ENCODE measurements at places on chromosomes 11 and 22.

DNA sequence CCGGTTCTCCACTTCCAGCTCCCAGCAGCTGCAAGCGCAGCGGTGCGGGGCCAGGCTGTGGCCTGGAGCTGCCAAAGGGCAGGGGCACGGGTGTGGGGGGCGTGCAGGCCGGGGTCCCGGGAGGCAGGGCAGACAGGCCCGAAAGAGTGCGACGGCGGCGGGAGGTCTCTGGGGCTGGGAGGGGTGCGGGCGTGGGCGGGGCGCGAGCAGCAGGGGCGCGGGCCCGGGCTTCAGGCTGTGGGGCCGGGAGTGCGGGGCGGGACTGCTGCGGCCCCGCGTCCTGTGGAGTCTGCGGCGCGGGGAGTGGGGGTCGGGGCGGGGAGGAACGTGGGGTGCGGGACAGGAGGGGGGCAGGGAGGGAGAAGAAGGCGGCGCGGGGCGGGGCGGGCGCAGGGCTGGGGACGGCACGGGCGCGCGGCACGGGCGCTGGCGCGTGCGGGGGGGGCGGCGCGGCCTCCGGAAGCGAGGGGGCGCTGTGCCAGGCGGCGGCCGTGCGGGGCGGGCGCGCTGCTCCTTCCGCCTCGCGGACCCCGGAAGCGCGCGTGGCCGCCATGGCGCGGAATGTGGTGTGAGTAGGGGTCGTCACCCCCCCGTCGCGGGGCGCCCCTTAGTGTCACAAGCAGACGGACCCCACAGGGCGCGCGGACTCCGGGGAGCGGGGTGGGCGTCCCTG, at the start of gene MRPL23:
Gene MRPL23 (plus strand): TSS at position 521 of the 673 bp plus-strand sequence. CDS start 31 bp downstream, at position 552.
- DNase-seq = no peak

DNA sequence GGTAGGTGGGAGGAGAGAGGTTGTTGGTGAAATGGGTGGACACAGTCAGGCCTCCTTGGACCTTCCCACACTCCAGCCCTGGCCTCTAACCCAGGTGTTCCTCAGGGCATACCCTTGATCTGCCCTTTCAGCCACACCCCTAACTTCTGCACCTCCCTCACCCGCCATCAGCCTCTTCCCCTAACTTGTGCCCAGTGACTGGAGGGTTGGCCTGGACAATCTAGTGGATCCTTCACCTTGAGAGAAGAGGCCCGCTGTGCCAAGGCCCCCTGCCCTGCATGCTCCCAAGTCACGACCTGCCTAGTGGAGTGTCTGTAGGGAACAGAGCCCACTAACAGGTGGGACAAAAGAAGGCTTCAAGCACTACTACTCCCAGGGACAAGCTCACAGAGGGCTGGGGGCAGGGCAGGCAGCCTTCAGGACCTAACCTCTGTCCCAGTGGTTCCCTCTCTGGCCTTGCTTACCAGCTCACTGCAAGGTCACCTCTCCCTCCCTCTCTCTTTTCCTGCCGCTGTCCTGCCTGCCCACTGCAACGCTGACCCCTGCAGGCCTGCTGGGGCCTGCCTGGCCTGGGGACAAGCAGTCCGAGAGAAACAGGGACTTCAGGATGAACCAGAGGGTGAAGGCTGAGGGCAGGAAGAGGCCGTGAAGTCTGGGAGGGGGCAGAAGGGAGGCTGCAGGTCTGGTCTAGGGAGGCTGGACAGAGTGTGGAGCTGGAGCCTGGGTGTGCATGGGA, 3.3 kb downstream of the SYT7 start:
- DNase-seq = peak; percentile 25

GRCh38 chr11:77091146-77091940, 11.3 kb upstream of the OMP start:
- DNase-seq = peak; percentile 77

GRCh38 chr11:120554766-120555432, 43.4 kb downstream of the GRIK4 start:
- no peak for DNase-seq

GRCh38 chr22:49838771-49839717, 11.4 kb upstream of the BRD1 start:
- no peak for DNase-seq

- no peak for DNase-seq
Measured at GRCh38 chr11:59573216-59573615, 42.4 kb downstream of the OSBP start.

DNA sequence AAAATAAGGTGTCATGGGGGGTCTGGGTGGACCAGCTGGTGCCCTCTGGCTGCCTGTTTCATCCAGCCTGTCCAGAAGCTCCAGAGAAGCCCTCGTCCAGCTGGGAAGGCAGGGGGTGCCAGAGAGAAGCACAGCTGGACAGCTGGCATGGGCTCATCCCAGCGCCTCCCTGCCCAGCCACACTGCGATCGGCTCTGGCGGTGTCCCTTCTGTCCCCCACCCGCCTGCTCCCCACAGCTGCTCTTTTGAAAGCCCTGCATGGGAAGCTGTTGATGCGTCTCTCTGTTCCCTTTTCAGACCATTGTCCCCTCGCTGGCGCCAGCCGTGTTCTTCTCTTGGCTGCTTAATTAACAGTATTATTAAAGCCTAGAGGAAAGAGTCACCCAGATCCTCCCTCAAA, 86.5 kb downstream of the MN1 start:
- peak; percentile 12 for DNase-seq

GRCh38 chr11:3892156-3892555, 36.7 kb downstream of the STIM1 start:
- DNase-seq = no peak

- DNase-seq = no peak
Measured at GRCh38 chr11:3119141-3119821, 45.8 kb downstream of the OSBPL5 start.

- DNase-seq = no peak
Measured at GRCh38 chr11:130554241-130555055, 106.0 kb downstream of the ADAMTS15 start.

- DNase-seq = no peak
Measured at GRCh38 chr22:26429458-26430286, 612 bp downstream of the ASPHD2 start.

- DNase-seq = no peak
Measured at GRCh38 chr11:44571871-44572270, 6.4 kb downstream of the CD82 start.

DNA sequence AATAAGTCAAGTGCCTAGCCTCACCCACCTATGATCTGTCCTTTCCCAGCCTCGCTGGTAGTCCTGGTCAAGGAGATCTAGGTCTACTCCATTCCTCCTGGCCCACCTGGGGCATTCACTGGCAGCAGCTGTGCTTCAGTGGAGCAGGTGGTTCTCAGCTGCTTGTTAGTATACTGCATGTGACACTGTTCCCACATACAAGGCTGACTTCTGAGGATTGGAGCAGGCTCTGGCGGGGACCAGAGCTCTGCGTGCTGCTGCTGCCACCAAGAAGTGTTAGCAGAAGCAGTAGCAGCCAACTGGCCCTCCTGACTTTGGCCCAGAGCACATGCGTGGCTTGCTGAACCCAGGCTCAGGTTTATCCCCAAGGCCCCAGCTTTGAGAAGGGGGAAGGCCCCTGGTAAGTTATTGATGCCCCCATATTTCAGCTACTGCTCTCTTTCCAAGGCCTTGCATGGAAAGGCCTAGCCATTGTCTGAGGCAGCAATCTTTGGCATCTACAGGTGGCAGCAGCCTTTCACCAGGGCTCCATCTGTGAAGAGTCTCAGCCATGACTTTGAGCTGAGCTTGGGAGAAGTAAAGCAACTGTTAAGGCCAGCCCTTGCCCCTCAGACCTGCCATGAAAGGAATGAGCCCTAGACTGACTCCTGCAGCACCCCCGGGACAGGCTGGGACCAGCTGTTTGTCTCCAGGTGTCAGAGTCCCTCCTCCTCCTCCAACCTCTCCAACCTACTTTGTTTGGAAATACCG, 26.5 kb downstream of the ARHGAP1 start:
- no peak for DNase-seq

DNA sequence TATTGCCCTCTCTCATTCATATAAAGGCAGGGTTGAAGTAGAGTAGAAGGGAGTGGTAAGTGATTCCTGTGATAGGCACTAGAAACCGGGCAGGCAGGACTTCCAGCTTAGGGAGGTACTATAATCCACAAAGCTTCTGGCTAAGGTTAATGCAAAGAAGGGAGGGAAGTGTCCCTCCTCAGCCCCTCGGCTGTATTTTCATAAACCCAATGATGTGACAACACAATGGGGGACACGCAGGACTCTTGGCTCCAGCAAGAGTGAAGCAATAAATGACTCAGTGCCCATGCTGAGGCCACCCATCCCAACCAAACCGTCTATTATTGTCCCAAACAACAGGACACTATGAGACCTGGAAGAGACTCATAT, 90.7 kb downstream of the ETS1 start:
- no peak for DNase-seq

GRCh38 chr11:75491465-75491864, 34.3 kb downstream of the GDPD5 start:
- no peak for DNase-seq

GRCh38 chr11:6587360-6587953, 16.0 kb downstream of the RRP8 start:
- DNase-seq = no peak

DNA sequence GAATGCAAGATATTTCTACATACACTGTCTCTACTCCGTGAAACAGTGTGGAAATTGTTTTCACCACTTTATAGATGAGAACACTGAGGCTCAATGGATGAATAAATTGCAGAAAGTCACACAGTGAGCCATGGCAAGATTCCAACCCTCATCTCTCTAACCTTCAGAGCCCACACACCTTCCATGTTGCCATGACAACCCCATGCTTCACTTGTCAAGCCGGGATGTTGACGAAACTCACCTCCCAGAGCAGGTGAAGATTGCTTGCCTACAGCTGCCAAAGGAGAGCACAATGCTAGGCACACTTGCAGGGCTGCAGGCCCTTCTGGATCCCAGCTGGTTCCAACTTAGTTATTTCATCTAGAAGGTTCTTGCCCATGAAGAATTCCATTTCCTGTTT, 71.4 kb upstream of the SEZ6L start:
- DNase-seq = no peak

- peak; percentile 56 for DNase-seq
Measured at GRCh38 chr22:28594797-28595462, 84.7 kb downstream of the TTC28 start.

GRCh38 chr11:78337554-78337924, 80.1 kb downstream of the GAB2 start:
- no peak for DNase-seq

DNA sequence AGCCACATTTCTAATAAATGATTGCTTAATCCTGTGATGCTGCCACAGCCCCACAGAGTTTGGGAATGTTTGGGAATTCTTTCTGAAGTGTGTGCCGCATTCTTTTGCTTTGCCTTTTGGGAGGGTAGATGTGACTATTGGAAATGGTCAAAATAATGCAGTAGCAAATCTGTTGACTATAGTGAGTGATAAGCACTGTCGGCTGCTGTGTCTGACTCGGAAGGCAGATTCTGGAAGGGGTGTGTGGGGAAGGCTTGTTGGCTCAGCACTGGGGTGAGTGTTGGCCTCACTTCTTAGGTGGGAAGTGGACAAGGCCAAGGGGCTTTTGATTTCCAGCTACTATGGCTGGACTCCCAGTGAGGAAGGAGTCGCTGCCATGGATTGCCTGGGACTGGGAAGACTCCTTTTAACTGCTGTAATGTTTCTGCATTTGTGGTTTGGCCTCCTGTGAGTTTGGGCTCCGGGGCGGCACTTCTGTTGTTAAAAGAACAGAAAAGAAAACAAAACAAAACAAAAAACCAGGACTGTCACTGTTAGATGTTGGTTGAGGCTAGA, 20.1 kb downstream of the ZBTB16 start:
- DNase-seq = no peak

DNA sequence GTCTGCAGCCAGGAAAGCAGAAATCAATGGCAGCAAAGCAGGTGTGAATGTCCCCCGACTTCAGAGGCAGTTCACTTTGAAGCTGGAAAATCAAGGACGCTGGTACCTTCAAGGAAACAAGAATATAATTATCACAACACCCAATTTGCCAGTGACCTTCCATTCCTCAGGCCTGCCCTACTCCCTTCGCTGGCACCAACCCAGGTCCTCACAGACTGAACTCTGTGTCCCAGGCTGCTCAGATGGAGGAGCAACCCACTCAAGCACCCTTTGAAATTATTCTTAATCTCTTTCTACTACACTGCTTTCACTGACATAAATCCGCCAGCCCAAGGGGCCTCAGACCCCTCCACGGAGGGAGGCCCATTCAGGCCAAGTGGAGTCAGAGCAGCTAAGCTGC, 64.7 kb upstream of the WT1 start:
- no peak for DNase-seq

GRCh38 chr11:102047305-102047924, at the start of gene CFAP300:
TSS of gene CFAP300 (plus strand) at chr11:102047437. CDS start at chr11:102047471, 34 bp downstream.
- DNase-seq = peak; percentile 15

DNA sequence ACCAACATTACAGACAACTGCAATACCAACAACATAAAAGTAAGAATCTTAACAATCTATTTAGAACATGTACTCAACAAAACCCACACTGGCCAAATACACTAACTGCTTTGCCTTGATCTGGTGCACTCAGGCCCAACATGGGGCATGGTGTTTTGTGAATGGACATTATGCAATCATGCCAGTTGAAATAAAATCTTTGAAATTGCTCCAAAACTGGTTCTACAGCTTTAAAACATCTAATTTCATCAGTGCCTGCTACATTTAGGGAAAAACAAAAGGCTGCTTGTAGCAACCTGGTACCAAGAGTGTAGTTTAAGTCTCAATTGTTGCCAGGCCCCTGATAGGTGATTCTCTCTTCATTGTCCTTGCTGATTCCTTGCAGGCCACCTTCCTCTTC, 3.3 kb upstream of the CTR9 start:
- no peak for DNase-seq

- DNase-seq = no peak
Measured at GRCh38 chr11:47442514-47442913, 6.4 kb downstream of the RAPSN start.

GRCh38 chr11:125903711-125904659, at the start of gene DDX25:
TSS of gene DDX25 (plus strand) at chr11:125904508. CDS start at chr11:125904518, 10 bp downstream.
- DNase-seq = peak; percentile 73

- peak; percentile 86 for DNase-seq
Measured at GRCh38 chr11:18012906-18013781, at the start of gene SERGEF. TSS of gene SERGEF (minus strand) at chr11:18013047. CDS start at chr11:18013010, 37 bp downstream.

GRCh38 chr11:63769714-63770455, 1.3 kb upstream of the ZFTA start:
- peak; percentile 44 for DNase-seq

DNA sequence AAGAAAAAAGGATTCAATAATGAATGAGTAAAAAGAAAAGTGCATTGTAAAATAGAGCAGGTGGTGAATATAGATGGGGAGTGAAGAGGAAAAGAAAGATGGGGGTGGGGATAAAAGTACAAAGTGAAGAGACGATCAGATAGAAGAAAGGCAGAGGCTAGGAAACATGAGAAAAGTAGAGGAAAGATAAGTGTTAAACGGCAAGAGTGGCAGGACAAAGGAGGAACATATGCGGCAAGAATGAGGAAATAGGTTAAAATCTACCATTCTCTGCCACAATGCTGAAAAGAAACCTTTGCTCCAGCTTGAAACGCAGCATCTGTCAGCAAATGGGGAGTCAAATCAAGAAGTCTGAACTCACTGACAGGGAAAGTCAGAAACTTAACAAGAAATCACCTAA, 6.8 kb downstream of the FUT4 start:
- no peak for DNase-seq

GRCh38 chr11:21132146-21132720, 462.8 kb downstream of the NELL1 start:
- no peak for DNase-seq

GRCh38 chr11:77009533-77010160, 24.6 kb upstream of the B3GNT6 start:
- no peak for DNase-seq
